ENCODE measurements at places on chromosomes 3 and 15. TPM values are rescaled to one million over a fixed set of nuclear protein-coding genes. Genes with fewer than 3 reads are reported as not detected.
A peak's percentile ranks its signal among the peaks of the same experiment; 100 is the strongest.

DNA sequence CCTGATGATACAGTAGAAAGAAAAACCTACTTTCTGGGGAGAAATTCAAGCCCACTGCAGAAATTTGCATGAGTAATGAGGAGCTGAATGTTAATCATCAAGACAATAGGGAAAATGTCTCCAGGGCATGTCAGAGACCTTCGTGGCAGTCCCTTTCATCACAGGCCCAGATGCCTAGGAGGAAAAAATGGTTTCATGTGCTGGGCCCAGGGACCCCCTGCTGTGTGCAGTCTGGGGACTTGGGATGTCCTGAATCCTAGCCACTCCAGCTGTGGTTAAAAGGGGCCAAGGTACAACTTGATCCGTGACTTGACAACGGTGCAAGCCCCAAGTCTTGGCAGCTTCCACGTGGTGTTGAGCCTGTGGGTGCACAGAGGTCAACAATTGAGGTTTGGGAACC is 10.3 kb upstream of the EIF5A2 start:
- ATAC-seq, result no peak

DNA sequence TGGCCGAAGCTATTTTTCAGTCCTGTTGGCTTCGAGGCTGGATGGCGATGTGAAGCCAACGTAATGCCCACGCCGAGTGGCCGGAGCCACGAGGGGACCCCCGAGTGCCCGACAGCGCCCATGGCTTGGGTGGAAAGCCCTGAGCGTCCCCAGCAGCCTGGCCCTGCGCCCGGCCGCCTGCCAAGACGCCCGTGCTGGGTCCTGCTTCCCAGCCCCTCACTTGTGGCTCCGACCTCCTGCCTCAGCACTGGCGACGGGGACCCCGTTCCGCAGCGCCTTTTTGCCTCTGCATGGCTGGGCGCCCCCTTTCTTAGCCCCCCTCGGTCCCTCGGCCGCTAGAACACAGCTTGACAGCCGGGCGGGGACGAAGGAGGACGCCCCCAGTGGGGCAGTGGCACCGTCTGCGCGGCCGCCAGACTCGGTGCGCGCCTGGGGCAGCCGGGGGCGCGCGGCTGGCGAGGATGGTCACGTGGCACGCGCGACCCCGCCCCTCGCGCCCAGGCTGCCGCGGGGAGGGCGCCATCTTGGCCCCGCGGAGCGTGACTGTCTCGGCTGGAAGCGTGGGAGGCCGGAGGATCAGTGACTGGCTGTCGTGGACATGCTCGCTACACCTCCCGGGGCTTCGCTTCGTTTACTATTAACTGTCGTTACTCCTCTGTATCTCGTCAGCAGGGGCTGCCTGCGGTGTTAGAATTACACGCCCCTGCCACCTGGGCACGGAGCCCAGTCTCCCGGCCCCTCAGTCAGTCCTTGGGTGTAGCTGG is 626 bp upstream of the GPR176 start:
- ATAC-seq, result peak; percentile 92

Gene ZNF717
- total RNA-seq, result 7.3 TPM

DNA sequence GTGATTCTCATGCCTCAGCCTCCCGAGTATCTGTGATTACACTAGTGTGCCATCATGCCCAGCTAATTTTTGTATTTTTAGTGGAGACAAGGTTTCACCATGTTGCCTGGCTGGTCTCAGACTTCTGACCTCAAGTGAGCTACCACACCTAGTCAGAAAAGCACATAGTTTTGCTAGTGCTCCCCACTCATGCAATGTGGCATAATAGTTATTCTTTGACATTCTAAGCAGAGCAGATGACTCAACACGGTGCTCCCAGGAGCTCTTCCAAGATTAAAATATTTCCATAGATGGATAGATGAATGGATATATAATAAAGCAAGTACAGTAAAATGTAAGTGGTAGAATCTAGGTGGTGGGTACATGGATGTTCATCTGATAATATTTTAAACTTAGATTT is 53.1 kb upstream of the GK5 start:
- ATAC-seq, result no peak

Measured in esophagus mucosa (tissue), 1 donor.